ENCODE measurements at places on chromosomes 5 and 9.

- DNase-seq = no peak
Measured at GRCh38 chr9:69882998-69883565, 62.5 kb downstream of the CFAP95 start.

DNA sequence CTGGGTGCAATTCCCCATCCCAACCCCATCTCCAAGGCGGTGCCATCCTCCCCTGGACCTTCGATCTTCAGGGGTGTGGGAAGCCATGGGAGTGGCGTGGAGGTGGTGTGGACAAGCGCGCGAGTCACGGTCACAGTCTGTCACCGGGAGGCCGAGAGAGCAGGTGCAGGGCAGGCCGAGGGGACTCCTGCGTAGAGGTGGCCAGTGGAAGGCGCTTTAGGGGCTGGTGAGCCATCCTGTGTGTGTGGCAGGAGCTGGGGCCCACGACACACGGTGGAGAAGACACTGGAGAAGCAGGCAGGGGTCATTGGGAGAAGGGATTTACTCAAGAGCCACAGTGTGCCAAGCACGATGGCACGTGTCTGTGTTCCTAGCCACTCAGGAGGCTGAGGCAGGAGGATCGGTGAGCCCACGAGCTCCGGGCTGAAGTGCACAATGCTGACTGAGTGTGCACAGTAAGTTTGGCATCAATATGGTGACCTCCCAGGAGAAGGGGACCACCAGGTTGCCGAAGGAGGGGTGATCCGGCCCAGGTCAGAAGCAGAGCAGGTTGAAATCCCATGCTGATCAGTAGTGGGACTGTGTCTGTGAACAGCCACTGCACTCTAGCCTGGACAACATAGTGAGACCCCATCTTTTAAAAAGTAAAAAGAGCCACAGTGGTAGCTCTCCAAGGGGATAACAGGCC is 145.1 kb upstream of the PHYKPL start:
- DNase-seq = no peak

DNA sequence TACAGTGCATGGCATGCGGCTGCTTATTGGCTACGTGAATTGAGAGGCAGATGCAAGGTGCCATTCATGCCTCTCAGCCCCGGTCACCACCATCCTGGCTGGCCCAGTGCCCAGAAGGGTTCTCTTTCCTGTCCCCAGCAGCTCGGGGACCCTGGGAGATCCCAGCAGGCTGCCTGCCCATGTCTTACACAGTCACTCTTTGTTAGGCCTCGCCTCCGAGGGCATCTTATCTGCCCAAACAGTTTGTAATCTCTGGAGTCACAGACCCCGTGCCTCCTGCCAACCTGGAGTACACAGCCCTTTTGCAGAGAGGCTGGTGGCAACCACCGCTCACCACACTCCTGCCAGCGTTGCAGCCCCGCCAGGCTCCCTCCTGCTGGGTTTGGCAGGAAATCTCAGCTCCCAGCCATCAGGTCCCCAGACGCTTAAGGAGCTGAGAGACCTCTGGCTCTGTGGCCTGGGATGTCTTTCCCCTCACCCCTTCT is 7.0 kb upstream of the AK1 start:
- DNase-seq = no peak

- DNase-seq = no peak
Measured at GRCh38 chr5:107422494-107422893, 248.2 kb downstream of the EFNA5 start.

GRCh38 chr9:107355394-107355793 is 72.3 kb downstream of the RAD23B start:
- DNase-seq = no peak

DNA sequence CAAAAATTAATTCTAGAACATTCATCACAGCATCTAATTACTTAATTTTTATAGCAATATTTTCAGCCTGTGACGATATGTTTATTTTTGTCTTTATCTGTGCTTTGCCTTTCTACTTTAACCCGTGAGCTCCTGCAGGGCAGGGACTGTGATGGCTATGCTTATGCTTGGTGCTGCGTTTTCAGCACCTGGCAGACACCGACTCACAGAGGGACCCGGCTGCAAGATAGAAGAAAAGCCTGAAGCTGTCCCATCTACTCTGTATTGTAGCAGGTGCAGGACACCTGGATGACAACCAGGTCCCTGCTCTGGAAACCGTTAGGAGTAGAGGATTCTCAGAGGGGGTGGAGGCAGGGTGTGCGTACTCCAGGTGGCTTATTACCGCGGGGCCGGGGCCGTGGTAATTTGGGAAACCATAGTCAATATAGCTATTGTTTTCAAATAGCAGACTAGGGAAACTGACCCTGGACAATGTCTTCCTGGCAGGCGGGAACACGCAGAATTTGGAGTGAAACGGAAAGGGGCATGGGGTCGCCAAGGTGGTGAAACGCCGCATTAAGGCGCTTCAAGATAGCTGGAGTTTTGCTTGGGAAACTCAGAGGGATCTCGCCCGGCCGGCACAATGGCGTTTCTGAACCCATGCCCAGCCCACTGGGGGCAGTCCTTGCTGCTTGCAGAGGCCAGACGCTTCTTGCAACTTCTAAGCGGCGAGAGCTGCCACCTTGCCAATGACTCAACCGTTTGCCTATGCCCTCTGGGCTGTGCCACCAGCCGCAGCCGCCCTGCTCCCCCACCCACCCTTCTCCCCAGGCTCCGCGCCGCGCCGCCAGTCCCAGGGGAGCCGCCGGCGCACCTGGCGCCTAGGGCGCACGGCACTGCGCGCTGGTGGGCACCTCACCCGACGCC is 140.1 kb upstream of the PALM2AKAP2 start:
- no peak for DNase-seq

GRCh38 chr9:27394826-27395201 is 97.9 kb upstream of the EQTN start:
- no peak for DNase-seq

GRCh38 chr5:109049565-109049964 is 301.9 kb downstream of the FER start:
- DNase-seq = no peak
